ENCODE measurements at places on chromosomes 3 and 15.
A peak's percentile ranks its signal among the peaks of the same experiment; 100 is the strongest.

- no peak for DNase-seq
Measured at GRCh38 chr3:43624619-43625305, 3.0 kb upstream of the ANO10 start.

DNA sequence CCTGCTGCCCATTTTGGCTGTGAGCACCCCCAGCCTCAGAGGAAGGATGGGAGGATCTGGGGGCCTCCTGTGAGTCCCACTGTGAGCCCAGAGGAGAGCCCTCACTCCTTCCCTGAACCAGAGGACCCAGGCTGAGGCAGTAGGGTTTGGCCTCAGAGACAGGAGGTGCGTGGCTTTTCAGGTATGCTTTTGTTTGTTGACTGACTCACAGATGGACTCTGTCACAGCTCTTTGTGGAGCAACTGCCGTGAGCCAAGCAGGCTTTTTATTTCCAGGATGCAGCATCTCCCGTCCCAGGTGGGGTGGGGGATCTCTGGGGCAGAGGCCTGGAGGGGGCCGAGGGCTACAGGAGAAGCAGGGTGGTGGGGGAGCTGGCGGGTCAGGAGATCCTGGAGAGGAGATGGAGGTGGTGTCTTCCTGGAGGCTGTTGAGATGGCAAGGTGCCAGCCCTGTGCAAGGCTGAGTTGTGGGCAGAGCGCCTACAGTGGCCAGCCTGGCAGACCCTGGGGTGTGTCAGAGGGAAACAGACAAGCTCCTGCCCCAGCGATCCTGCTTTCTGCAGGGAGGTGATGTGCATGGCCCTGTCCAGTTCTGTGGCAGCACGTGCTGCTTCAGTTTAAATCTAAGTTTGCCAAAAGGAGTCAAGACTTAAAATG lies 24.0 kb downstream of the PLXNA1 start:
- DNase-seq = no peak

- no peak for DNase-seq
Measured at GRCh38 chr15:96992817-96993216, 662.3 kb downstream of the NR2F2 start.

DNA sequence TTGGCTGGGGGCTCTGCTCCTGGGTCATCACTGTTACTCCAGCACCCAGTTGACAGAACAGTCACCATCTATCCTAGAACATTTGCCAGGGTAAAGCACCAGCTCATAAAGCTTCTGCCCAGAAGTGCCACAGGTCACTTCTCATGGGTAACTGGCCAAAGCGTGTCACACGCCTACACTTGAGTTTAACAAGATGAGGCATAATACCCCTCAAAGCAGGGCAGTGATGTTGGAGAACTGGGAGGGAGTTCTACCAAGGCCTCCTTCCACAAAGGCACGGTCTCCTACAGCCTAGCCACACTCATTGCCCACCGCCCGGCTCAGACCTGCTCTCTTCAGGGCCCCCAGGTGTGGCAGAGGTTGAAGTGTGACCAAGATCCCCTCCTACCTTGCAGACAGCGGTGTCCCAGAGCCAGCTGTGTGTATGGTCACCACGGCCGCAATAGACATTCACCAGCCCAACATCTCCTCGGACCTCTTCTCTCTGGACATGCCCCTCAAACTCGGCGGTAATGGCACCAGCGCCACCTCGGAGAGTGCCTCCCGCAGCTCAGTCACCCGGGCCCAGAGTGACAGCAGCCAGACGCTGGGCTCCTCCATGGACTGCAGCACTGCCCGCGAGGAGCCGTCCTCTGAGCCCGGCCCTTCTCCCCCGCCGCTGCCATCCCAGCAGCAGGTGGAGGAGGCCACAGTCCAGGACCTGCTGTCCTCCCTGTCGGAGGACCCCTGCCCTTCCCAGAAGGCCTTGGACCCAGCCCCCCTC lies 107.7 kb downstream of the ETFA start:
- no peak for DNase-seq

- peak; percentile 43 for DNase-seq
Measured at GRCh38 chr3:196639483-196640296, at the start of gene NRROS. Gene NRROS, plus strand, starts transcription at chr3:196639694. Its CDS starts 14,846 bp downstream, at chr3:196654540.

- DNase-seq = no peak
Measured at GRCh38 chr15:41161336-41161735, 45.3 kb upstream of the INO80 start.

GRCh38 chr15:70833861-70834765 lies 19.8 kb downstream of the LARP6 start:
- no peak for DNase-seq

GRCh38 chr15:31162721-31163510 lies 61.4 kb upstream of the TRPM1 start:
- DNase-seq = no peak

DNA sequence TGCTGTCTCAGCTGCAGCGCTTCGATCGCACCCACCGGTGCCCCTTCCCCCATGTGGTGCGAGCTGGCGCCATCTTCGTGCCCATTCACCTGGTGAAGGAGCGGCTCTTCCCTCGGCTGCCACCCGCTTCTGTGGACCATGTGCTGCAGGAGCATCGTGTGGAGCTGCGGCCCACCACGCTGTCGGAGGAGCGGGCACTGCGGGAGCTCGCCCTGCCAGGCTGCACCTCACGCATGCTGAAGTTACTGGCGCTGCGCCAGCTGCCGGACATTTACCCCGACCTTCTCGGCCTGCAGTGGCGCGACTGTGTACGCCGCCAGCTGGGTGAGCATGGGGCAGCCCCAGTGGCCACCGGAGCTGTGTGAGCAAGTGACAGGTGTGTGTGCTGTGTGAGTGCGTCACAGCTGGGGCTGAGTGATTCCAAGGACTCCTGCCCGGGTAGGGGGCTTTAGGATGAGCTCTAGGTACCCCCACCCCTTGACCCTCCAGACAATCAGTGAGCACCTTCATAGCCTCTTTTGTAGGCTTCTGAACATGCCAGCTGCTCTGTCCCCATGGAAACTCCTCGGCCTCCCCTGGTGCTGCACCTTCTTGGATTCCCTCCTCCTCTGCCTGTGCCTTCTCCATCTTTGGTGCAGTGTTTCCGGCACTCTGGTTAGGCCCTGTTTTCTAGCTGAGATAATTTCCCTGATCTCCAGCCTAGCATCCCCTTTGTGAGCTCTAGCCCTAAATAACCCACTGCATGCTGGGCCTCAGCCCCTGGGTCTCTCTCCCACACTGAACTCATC lies 7.0 kb downstream of the C15orf39 start:
- DNase-seq = no peak

DNA sequence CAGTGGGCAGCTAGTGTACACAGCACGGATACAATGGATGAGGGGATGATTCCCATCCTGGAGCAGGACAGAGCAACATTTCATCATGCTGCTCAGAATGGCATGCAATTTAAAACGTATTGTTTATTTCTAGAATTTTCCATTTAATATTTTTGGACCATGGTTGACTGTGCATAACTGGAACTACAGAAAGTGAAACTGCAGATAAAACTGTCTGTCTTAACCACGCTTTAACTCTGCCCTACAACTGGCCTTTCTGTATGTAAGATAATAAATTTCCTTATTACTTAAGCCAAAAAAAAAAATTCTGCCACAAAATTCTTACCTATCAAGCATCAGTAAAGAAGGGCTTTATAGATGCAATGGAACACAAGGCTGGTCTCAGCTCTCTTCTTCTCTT lies 33.4 kb downstream of the AP3S2 start:
- DNase-seq = no peak

GRCh38 chr15:34652726-34653033 lies 69.2 kb upstream of the GOLGA8B start:
- DNase-seq = no peak

DNA sequence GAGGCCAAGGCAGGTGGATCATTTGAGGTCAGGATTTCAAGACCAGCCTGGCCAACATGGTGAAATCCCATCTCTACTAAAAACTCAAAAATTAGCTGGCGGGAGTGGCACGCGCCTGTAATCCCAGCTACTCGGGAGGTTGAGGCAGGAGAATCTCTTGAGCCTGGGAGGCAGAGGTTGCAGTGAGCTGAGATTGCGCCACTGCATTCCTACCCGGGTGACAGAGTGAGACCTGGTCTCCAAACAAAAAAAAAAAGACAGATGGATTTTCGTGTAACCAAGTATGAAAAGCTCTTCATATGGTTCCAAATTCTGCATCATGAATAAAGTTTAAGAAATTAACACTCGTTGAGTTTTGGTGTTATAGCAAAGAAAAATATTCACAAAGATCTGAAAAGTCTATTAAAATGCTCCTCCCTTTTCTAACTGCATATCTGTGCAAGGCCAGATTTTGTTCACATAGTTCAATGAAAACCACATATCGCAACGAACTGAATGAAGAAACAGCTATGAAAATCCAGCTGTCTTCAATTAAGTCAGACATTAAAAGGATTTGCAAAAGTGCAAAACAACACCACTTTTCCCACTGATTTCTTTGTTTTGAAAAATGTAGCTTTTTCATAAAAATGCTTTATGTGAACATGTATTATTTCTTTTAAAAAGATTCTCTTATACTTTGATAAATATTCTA lies 23.8 kb upstream of the FBLN2 start:
- no peak for DNase-seq

- DNase-seq = no peak
Measured at GRCh38 chr3:58340594-58341244, 8.0 kb downstream of the PXK start.

- no peak for DNase-seq
Measured at GRCh38 chr15:90609242-90610180, 79.8 kb downstream of the CRTC3 start.

GRCh38 chr3:129950318-129951046 lies 24.0 kb upstream of the TRH start:
- DNase-seq = no peak

- DNase-seq = no peak
Measured at GRCh38 chr15:78727561-78727960, 83.7 kb downstream of the ADAMTS7 start.

- no peak for DNase-seq
Measured at GRCh38 chr3:135000465-135000864, 205.4 kb downstream of the EPHB1 start.

DNA sequence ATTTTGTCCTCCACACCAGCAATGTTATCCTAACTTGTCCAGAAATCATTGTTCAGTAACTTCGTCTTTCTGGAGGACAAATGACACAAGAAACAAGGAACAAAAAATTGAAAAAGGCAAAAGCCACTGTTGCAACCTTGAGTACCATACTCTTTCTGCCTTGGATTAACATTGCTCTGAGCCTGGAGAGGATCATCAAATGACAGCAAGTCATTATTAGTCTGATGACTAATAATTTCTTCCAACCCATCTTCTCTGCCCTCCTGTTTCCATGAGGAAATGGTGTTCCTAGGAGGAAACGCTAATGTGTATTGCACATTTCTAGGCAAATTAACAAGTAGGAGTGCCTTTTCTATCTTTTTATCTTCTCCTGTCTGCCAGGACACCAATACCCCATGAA lies 153.9 kb downstream of the PCCB start:
- DNase-seq = no peak

DNA sequence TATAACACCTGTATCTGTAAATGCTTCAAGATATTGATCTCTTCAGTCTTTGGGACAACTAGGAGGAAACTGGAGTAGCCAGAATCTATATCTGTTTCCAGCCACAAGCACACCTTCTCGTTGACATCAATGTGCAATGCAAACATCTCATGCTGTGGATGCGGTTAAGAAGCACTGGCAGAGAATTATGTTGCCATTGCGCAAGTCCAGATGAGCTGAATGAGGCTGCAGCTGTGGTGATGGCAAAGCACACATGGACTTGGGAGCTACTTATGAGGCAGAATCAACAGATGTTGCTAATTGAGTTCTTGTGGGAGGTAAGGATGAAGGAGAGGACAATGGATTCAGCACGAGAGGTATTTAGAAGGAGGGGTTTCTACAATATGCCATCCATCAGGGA lies 90.9 kb downstream of the STRIT1 start:
- DNase-seq = no peak

- DNase-seq = no peak
Measured at GRCh38 chr3:53525765-53526703, 31.6 kb downstream of the CACNA1D start.

- DNase-seq = no peak
Measured at GRCh38 chr15:78650022-78650421, 9.0 kb upstream of the CHRNB4 start.

GRCh38 chr15:59879506-59880265 lies 124.4 kb upstream of the FOXB1 start:
- DNase-seq = no peak

DNA sequence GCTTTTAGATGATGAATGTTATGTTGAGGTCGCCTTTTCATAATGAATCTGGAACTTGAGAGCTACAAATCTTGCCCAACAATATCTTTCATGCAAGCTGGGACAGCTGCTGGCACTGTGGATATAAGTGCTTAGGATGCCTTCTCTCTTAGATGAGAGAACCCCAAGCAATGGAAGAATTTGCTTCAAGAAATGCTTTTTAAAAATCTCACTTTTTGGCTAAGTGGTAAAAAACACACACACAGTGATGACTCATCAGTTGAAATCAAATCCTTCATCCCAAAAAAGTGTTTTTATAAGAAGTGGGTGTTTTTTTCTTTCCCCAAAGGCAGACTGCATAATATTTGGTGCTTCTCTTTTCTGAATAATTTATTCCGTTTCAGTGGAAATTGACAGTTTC lies 38.4 kb upstream of the GALNT15 start:
- no peak for DNase-seq

- no peak for DNase-seq
Measured at GRCh38 chr3:24264748-24265158, 229.9 kb downstream of the THRB start.

All from stimulated activated CD4-positive, alpha-beta T cell treated with anti-CD3 and anti-CD28 coated beads, TNF-alpha, amount 100 ng/mL, for 4 hours (primary cell).